ENCODE measurements at places on chromosomes 6 and 20.

GRCh38 chr20:15257569-15257870, 920.1 kb upstream of the FLRT3 start:
- DNase-seq: no peak

DNA sequence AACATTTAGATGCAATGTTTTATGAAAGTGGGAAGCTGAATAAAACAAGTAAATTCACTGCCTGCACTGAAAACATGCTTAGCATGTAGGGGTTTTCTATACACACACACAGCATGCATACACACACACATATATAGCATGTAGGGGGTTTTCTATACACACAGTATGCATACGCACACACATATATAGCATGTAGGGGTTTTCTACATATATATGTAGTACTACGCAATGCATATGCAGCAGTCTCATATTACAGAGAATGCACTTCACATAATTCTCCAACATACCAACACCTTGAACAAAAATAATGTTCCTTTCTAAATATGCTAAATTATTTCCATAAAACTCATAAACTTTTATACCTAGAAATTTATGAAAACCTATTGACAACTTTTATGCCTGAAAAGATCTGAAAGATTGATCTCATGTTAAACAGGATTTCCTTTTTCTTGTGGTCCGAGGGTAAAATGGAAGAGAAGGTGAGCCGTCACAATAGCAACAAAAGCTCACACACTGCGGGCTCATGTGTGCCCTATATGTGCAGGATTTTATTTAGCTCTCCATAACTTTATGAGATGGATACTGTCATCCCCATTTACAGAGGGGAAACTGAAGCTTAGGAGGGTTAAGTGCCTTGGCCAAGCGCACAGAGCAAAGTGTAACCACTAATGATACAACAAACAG, 81.9 kb upstream of the TULP1 start:
- DNase-seq: no peak

DNA sequence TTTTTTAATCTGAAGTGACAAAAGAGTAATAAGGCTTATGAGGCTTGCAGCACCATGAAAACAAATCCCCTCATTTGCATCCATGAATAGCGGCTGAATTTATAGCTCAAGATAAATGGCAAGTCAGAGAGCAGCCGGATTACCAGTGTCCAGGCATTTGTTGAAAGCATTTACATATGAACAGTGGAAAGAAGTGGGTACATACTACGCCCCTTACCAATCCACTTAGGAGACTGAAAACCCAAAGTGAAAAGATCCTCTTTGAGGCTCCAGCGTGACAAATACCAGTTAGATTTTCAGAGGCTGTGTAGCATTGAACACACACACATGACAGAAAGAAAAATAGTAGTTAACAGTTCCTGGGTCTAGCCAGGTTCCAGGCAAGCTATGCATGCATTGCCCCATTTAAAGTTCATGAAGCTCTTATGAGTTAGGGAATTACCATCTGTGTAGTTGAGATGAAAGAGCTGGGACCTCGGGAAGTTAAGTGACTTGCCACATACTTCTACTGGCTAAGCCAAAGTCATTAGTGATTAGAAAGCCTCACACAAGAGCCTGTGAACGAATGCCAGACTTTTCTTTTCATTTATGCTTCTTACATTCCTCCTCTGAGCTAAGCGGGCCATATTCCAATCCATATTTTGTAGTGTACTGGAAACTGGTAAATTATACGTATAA, 28.3 kb upstream of the NHSL1 start:
- DNase-seq: no peak

- no peak for DNase-seq
Observed at GRCh38 chr6:21486115-21486514, 107.4 kb upstream of the SOX4 start.

DNA sequence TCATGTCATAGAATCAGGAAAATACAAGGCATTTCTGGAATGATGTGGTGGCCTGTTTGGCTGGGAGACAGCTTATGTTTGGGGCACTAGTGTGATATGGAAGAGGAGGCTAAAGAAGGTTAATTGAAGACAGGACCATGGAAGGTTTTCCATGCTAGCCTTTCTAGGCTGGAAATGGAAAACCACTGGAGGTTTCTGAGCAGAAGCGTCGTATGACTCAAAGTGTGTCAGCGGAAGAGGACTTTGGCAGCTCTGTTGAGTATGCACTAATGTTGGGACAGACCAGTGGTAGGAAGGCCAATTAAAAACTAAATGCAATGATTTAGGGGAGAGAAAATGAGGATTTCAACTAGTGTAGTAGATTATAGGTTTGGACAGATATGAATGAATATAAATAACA, 413.1 kb downstream of the PLCB1 start:
- no peak for DNase-seq

- DNase-seq: no peak
Observed at GRCh38 chr6:170127151-170127550, 163.7 kb downstream of the DLL1 start.

DNA sequence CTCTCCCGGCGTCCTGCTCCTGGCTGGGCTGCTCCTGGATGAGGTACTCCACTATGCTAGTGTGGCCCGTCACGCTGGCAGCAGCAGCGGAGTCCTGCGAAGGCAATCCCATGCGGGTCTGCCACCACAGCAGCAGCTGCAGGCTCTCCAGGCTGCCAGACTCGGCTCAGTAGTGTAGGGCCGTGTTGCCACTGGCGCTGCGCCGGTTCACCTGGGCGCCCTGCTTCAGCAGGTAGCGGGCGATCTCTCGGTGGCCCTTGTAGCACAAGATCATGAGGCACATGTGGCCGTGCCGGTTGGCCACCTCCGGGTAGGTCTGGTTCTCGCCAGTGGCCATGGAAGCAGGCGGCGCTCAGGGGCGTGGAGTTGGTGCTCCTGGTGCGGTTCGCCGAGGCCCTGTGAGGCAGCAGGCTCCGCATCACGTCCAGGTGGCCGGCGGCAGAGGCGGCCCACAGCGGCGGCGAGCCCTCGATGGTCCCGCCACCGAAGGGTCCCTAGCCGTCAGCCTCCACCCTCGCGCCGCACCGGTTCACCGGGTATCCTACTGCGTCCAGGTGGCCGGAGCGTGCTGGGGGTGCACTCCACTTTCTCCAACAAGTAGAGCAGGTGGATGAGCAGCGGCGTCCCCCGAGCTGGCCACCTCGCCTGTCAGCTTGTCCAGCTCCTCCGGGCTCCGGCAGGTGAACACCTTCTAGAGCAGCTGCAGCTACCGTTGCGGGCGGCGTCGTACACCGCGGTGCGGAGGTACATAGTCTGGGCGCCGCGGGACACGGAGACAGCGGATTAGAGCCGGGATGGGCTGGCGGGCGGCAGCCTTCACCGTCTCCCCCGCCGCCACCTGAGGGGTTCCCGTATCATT, 19.8 kb downstream of the RFPL4B start:
- no peak for DNase-seq

DNA sequence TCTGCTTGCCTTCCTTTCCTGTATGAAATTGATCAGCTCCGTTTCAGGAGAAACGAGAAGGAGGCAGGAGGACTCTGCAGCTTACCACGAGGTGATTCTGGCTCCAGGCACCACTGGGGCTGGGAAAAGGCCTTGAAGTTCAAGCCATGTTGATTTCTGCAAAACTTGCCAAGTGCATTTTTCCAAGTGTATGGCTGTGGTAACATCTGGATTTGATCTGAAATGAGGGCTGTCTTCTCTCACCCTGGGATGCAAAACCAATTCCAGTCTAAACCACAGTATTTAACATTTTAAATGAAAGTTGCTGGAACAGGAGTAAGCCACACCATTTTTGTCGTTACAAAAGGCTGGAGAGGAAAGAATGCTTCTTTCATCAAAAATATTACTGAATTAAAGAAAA, 36.1 kb upstream of the FAM210B start:
- DNase-seq: no peak

DNA sequence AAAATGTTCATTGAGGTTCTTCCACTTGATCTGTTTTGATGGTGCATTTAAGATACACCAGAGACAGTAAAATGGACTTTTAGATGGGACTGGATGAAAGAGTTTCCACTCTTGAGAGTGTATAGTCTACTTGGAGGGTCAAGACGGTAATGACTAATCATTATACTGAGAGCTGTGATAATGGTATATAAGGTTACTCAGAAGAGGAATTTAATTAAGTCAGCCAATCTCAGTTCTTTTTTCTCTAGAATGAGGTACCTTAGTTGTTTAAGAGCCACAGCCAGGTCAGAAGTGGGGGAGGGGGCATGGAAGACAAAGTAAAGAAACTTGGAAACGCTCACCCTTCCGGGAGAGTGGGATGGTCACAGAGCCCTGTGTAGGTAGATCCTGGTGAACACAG, 123.9 kb downstream of the MAP3K4 start:
- no peak for DNase-seq

- DNase-seq: no peak
Observed at GRCh38 chr6:1760876-1761275, 151.2 kb downstream of the FOXC1 start.

DNA sequence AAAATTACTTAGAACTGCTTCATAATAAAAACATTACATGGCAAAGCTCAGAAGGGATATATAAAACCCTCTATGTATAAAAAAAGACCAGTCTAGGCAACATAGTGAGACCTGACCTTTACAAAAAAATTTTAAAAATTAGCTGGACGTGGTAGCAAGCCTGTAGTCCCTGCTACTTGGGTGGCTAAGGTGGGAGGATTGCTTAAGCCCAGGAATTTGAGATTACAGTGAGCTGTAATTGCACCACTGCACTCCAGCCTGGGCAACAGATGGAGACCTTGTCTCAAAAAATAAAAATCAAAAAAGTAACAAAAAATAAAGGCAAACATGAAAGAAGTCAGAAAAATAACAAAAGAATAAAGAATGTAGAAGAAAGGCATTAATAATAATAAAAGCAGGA, 21.5 kb upstream of the TPD52L1 start:
- no peak for DNase-seq

DNA sequence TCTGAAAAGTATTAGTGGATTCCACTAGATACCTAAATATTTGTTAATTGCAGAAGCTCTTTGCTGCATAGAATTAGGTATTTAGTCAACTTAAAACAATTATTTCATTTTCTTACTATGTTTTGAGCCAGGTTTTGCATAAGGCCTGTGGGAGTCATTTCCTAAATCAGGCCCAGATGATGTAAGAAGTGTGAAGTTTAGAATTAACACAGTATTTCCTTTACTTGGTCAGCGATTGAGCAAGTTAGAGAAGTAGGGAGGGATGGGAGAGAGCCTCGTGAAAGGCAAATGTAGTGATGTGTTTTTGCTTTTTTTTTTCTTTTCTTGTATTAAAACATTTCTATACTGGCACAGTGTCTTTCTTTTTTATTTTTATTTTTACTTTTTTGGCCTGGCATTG, 711.1 kb downstream of the HDGFL1 start:
- DNase-seq: no peak

DNA sequence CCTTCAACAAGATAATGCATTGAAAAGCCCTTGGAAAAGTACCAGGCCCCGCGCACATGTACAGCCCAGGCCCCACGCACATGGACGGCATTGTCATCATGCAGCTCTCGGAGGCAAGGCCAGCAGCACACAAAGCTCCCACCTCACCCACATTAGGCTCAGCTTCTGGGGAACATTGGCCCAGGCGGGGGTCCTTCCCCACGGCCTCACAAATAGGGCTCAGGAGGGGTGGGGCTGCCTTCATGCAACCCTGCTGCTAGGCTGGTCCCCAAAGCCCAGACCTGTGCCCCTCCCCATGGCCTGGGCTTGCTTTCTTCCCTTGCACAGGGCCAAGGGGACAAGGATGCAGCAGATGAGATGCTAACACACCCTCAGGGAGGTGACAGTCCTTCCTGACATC, 26.7 kb downstream of the NPEPL1 start:
- no peak for DNase-seq

DNA sequence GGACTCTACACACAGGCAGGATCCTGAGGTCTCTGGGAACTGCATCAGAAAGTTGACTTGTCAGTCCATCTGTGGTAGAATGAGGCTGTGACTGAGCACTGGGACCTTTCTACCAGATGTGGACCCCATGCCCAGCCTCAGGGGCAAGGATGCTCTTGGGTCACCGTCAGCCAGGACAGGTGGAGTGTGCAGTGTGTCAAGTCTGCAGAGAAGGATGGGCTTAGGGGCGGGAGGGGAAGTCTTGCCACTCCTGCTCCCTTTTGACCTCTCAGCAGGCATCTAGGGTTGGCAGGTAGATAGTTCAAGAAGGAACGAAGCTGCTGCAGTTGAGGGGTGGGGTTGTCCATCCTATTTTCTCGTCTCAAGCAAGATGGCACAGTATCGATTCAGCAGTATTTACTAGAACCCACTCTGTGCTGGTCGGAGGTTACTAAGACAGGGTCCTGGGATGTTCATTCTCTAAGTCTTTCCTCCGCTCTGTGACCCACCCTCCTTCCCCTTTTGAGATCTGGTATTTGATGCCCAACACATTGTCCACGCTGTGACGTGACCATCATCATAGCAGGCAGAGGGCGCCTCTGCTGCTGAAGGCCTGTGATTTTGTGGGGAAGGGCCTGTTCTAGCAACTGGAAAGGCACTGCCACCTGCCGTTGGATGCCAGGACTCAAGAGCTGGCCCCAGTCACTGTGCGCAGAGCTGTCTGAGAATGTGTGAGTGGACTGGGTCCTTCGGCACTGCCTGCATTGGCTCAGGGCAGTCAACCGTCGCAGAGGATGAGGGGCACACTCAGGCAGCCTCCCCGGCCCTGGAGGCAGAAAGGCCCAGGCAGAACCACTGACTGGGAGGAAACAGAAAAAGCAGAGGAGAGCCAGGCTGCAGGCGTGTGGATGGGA, 23.2 kb downstream of the RBCK1 start:
- DNase-seq: peak; percentile 60

DNA sequence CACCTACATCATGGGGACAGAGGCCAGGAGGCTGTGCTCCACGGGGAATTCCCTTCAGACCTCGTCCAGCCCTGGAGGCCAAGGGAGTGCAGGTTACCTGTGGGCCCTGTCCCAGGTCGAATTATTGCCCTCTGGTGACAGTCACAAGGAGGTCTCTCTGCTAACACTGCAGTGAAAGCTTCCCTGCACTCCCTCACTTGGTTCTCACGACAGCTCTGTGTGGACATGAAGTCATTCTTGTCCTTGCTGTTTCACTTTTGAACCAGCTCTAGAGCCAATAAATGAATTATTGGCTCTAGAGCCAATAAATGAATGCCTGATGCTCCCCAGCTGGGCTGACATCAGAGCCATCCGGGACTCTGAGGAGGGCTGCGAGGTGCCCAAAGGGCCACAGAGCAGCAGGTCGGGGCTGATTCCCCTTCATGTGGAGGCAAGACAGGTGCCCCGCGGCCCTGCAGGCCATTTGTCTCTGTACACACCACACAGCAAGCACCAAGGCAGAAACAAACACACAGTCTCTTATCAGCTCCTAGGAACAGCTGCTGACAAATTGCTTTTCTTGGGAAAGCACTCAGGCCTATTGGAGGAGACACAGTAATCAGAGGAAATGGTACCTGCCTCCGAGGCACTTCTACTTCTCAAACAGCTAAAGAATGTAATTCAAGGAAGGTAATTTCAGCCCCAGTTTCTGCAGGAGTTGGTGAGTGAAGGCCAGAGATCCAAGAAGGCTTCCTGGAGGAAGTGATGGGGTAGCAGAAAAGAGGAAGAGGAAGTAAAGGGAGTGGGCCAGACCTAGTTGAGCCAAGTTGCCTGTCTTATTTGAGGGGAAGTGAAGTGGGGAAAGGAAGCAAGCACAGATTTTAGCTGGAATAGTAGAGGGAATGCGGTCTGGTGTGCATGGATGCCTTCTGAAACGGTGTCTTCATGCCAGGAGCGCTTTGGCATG, 27.5 kb upstream of the TBXT start:
- no peak for DNase-seq

GRCh38 chr20:60371384-60371783, 413.2 kb downstream of the CDH26 start:
- DNase-seq: no peak

Measured in NCI-H1105 treated with DMSO at 0.1 percent for 48 hours (cell line).